HEK293T (cell line): ENCODE measurements at places on chromosomes 12 and 14.

GRCh38 chr12:28570811-28571210, 380.6 kb downstream of the CCDC91 start:
- DNase-seq = no peak

DNA sequence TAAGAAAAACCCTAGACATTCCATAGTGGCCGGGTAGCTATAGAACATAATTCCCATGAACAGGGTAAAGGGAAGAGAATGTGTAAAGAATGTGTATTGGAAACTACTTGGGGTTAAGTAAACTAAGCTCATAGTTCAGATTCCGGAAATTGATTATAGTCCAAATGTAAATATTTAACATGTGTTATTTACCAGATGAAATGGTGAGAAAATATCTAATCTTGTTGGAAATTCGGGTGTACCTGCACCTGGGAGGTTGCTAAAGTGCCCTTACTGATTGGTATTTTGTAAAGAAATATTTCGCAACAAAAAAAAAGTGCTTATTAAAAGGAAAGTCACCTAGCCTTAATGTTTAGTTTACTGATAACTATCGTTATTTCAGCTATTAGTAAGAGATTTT, 14.4 kb downstream of the RASSF9 start:
- DNase-seq = no peak

DNA sequence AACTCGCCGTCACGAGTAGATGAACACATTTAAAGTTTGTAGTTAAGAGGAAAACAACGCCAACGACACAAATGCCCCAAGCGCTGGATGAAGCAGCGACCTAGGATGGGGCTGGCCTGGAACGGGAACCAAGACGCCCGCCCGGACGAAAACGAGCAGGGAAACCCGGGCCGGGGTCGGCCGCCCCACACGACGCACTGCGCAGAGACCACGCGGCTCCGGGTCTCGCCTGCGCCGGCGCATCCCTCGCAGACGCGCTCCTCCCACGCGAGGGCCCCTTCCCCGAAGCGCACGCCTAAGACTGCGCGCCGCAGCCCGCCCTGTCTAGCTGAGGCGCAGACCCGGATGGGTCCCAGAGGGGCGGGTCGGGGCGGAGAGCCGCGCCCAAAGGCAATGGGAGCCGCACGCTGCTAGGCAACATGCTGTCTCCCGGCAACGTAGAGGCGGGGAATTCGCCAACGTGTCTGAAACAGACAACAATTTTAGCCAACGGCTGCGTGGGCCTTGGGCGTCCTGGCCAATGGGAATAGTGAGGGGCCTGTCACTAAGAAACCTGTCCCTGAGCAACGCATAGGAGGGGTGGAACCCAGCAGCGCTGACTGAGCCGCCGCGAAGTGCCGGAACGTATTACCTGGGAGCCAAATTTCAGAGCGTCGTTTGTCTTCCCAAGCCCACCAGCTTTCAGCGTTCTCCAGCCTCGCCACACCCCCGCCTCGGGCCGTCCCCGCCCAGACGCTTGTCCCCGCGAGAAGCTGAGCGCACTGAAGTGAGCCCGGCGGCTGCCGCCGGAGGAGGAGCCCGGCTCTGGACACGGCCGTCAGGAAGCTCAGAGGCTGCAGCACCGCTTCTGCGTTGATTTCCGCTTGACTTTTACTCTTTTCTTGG, 21.0 kb upstream of the CHFR start:
- DNase-seq = peak; percentile 86

DNA sequence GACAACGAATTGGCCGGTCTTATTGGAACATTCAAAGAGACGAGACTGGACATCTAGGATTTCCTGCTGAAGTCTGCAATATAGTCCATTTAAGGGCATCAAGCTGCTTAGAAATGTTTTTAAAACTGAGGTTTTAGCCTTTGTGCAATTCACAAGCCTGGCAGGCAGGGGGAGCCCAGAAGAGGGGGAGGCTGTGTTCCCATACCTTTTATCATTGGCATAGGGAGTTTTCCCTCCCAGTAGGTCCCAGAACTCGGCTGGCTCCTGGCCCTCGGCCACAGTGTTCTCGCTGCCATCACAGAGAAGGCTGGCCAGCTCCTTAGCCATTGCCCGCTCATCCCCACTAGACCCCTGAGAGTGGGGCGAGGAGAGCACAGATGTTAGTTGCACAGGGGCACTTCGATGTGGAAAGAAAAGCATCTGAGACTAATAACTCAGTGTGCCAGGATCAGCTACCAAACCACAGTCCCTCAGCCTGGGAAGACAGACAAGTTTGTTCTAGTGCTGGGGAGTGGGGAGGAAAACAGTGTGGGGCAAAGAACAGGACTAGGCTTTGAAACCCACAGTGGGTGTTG, 15.1 kb downstream of the AVIL start:
- DNase-seq = peak; percentile 71

GRCh38 chr12:31298515-31298910, 27.4 kb downstream of the SINHCAF start:
- DNase-seq = no peak

DNA sequence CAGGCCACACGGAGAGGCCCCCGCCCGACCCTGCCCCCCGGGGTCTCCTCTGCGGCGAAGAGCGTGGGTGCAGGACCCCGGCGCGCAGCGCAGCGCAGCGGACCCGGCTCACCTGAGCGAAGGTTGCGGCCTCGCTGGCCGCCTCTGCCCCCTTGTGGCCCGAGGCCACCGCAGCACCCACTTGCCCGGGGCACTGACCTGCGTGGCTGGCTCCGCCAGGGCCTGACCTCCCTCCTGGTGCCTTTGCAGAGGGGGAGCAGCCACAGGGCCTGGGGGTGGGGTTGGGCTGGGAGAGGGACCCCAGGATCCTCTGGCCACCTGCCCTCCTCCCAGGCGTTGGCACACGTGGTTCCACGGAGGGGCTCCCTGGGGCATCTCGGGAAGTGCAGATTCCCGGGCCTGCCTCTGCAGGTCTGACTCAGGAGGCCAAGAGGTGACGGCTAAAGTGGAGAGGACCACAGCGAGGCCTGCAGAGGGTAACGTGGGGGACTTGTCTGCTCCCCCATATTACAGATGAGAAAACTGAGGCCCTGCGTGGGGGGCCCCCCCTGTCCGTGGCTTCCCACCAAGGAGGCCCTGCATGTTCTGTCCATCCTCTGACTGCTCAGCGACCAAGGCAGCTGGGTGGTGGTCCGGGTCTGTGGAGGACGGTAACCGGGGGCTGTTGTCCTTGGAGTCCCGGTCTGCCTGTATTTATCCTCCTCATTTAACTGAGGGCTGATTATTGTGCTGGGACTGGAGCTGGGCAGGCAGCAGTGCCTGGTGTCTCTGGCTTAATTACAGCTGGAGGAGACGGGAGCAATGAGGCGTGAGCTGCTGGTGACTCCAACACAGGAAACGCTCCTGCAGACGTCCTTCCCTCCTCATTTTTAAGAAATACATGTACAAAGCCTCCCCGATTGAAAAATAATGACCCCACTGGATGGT, 67.9 kb upstream of the BEGAIN start:
- peak; percentile 59 for DNase-seq

DNA sequence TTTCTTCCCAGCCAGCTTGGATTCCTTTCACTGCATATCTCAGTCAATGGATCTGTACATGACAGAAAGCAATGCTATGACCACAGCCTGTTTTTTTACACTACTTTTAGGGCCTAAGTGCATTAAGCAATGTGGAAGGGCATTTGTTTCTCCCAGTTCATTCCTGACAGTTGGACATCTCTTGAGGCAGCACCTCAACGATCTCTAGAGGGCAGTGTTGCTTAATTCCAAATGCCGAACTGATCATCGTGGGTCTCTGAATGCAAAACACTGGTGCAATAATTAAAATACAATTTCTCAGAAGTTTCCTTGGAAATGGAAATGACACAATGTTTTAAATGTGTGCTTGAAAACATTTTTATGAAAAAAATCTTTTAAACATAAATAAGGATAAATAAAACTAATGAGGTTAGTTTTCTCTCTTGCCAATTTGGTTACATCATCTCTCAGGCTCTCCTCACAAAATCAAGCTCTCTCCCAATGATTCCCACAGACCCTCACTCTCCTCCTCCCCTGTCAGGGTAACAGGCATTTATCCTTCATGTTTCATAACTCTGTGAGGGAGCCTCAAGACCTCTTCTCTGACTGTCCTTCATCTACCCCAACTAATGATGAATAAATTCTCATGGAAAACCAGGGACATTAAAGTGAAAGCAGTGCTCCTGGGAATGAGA, 192.4 kb upstream of the SLC16A7 start:
- peak; percentile 42 for DNase-seq

DNA sequence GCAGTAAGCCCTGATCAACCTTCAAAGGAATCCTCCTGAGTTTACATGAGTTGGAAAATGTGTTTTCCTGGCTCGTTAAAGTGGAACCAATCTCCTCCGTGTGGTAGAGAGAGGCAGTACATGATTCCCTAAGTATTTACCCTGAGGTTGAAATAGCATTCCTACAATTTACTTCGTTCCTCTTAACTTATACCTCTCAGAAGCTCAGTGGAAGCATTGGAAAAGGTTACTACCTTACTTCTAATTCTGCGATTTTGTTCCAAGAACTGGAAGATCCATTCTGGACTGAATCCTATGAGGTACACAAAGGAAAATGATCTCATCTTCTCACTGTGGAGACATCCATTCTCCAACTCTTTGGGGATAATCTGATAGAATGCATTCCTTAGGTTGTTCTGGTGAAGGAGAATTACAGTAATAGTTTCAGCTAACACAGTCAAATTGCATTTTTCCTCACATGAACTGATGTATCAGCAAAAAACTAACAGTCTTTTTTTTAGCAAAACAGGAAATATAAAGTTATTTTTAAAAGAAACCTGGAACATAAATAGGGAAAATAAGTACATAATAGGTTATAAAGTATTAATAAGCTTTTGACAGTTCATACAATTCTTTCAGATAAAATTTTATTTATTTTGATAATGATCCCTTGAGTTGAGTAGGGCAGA, 475.6 kb downstream of the PDZRN4 start:
- DNase-seq = peak; percentile 46
